ENCODE measurements at places on chromosomes 7 and 10.

DNA sequence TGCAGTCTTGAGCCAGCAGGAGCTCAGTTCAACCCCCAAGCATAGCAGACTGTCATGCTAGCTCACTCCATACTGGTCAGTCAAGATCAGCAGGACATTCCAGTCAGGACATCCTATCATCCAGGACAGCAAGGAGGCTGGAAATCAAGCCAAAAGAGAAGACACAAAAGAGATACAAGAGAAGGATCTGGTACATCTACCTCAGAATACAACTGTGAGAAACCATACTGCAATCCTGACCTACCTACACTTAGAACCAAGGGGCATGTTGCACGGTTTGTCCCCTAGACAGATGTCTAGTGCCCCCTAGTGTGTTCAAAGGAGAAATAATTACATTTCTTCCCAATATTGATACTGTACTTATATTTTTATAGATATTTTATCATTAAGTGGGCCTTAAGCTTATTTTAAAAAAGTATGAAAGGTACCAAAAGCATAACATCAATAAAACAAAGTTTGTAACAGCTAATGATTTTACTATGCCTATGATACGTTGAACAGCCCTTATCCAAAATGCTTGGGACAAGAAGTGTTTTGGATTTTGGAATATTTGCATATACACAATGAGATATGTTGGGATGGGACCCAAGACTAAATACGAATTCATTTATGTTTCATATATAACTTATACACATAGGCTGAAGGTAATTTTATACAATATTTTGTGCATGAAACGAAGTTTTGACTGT is 26.7 kb downstream of the ERCC6 start:
- DNase-seq, result no peak

DNA sequence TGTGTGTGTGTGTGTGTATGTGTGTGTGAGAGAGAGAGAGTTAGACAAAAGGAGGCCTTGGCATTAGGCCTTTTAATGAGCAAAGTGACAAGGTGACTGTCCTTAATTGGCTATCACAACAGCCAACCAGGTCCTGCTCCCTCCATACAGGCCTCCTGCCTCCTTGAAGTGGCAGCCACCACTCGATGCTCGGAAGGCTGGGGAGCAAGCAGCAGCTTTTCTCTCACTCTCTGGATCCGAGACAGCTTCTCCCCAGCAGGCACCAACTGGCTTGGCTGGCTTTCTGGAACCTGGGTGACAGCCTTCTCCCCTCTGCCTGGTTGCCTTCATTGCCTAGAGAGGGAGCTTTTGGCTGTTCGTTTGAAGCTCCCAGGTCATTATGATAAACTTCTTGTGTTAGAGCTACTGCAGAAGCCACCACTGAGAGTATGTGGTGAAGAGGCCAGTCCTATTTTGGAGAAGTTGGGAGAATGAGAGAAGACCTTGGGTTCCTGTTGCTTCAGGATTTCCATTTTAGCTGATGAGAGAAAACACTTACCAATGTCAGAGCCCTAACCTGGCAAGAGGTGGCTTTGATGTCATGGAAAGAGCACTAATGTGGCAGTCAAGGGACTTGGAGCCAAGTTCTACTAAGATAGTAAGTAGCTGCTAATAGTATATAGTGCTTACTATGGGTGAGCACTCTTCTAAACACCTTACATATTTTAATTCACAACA is 37.6 kb downstream of the RPS24 start:
- DNase-seq, result no peak

GRCh38 chr7:145009876-145010275 is 174.0 kb upstream of the TPK1 start:
- no peak for DNase-seq

GRCh38 chr7:28356619-28357018 is 55.7 kb upstream of the CREB5 start:
- DNase-seq, result no peak

GRCh38 chr10:68096913-68097516 is 12.3 kb upstream of the MYPN start:
- no peak for DNase-seq

DNA sequence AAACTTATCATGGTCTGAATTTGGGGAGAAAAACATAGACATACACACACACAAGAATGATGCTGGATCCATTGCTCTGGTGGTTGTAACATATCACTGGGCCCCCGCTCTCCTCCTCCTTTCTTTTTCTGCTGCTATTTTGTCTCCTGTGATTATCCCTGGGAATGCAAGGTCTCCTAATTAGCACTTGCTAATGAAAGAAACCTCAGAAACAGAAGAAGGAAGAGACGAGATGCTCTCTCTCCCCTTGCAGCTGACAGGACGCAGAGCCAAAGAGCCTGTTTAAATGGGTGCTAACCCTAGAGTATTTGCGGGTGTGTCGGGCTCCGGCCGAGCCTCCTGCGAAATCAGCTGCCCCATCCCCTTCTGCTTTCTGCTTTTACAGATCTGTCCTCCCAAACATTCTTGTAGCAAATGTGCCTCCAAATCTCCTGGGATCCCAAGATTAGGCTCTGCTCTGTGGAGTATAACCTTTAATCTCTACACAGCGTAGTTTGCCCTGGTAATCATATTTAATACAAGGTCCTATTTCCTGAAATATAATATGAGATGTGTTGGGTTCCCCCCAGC is 81.5 kb downstream of the FRMPD2 start:
- no peak for DNase-seq

- no peak for DNase-seq
Observed at GRCh38 chr7:150396426-150396825, 17.3 kb downstream of the ZNF775 start.

DNA sequence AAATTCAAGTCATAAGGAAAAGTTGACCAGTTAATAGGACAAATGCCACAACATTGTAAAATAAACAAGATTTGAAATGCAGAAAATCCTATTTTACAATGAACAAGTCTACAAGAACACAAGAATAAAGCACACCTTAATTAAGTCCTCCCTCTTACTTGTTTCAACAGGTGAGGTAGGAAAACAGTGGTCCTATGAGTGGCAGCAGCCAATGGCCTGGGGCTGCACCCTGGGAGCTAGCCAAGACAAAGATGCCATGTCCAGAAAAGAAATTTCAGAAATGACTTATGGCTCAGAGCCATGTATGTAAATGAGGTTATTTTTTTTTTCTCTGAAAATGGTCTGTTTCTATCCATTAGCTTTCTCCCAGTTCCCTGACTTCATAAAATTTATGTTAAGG is 14.3 kb downstream of the KLLN start:
- no peak for DNase-seq

GRCh38 chr7:137258552-137258951 is 85.0 kb downstream of the PTN start:
- DNase-seq, result no peak

DNA sequence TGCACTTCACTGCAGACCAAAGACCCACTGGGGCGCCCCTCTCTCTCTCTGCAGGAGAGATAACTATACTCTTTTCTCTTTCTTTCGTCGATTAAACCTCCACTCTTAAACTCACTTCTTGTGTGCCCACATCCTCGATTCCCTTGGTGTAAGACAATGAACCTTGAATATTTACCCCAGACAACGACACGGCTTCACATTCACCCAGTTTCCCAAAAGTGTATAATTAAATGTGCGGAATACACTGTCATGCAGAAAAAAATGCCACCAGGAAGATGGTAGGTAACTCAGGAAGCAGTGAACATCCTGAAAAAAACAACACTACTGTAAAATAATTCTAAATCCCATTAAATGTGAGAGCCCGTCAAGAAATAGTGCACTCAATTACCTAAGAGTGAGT is 882.2 kb downstream of the TYW1 start:
- DNase-seq, result no peak

DNA sequence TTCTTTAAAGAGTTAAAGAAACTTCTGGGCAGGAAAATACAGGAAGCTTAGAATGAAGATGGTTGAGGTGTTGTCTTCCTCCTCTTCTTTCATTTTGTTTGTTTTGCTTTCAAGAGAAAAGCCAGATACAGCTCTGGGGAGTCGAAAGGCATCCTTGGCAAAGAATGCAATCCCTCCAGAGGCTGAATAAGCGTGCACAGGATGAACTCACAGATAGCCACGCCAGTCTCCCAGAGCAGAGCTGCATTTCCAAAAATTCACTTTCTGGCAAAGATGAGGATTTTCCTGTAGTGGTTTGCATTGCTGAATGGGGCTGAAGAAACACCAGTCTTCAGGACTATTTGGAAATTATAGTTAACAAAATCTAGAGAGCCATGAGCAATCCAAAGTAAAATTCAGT is 336.4 kb downstream of the NRG3 start:
- DNase-seq, result no peak

GRCh38 chr7:134789967-134790685 is 10.7 kb downstream of the CALD1 start:
- no peak for DNase-seq

GRCh38 chr10:16381083-16381482 is 55.7 kb upstream of the PTER start:
- no peak for DNase-seq

GRCh38 chr10:97714401-97715258 is 1.1 kb downstream of the MARVELD1 start:
- peak; percentile 5 for DNase-seq

- DNase-seq, result no peak
Observed at GRCh38 chr7:116731445-116732335, 59.7 kb downstream of the MET start.

GRCh38 chr7:11170863-11171568 is 197.3 kb downstream of the PHF14 start:
- DNase-seq, result no peak

DNA sequence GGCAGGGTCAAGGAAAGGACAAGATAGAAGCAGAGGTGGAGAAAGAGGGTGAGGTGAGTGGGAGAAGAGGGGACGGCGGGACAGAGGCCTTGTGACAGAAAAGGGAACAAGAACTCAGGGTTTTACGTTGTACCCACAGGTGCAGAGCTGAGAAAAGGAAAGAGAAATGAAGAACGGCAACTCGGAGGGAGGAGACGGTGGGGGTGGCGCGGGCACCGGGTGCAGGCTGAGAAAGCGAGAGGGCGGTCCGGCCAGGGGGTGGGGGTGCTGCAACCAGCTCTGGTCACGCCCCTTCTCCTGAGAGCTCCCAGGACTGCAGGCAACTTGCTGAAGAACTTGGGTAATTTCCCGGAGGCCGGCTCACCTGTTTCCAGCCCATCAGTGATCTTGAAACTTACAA is 65.3 kb downstream of the CARD11 start:
- peak; percentile 88 for DNase-seq

DNA sequence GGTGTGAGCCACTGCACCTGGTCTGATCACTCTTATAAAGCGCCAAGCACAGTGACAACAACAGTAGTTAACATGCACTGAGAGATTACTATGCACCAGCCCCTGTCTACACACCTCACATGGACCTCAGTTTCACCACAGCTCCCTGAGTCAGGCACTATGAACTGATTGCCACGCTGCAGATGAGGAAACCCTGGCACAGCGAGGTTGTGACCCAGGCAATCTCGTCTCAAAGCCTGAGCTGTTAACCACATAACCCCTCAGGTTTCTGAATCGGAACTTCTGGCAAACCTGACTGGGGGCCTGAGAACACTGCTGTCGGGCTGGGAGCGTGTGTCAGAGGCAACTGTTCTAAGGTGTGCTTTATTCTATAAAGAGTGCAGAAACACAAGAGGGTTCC is 150.8 kb downstream of the RNF216 start:
- peak; percentile 32 for DNase-seq

DNA sequence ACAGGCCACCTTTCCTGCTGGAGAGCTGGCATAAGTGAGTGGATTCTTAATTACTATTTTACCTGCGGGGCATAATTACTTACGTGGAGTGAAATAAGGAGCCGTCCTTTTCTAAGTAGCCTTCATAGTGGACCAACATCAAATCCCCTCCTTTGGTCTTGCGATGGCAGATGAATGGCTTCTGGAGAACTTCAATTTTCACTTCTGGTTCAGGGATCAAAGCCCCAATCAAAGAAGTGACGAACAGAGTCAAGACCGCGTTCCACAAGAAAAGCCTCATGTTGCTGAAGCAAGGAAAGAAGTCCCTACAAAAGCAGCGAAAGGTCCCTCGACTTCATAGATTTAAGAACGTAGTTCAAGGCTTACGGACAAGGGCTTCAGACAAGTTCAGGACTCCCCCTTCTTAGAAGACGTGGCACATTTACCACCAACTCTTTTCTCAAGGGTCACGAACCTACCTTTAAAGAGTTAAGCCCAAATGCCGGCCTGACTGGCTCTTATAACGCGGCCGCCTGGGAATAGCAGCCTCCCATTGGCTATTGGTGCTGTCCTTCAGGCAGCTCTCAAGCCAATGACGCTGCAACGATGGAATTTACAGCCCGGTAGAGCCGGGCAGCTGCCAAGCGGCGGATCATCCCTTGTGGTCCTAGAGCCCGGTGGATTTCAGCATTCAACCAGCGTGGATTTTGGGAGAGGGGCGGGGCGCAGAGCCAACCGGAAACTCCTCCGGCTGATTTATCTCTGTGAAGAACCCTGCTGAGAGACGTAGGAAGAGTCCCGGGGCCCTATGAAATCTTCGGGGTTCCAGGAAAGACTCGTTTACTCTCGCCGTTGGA is at the start of gene FKBP14:
TSS of gene FKBP14 (minus strand) at position 474 of the 836 bp plus-strand sequence. CDS start at position 280, 194 bp downstream.
- DNase-seq, result peak; percentile 87

DNA sequence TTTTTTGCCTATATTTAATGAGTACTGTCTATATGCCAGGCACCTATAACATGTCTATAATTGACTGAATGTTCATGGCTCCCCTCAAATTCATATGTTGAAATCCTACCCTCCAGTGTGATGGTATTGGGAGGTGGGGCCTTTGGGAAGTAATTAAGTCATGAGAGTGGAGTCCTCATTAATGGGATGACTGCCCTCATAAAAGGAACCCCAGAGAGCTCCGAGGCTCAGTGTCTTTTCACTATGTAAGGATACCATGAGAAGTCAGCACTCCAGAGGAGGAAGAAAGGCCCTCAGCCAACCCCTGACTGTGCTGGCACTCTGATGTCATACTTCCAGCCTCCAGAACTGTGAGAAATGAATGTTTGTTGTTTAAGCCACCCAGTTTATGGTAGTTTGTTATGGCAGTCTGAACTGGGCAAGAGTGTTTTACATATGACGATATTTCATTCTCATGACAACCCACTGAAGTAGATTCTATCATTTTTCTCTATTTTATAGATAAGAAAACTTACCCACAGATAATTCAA is 61.1 kb upstream of the PCGF5 start:
- no peak for DNase-seq

- DNase-seq, result no peak
Observed at GRCh38 chr10:71607082-71607443, 112.5 kb downstream of the C10orf105 start.

- DNase-seq, result no peak
Observed at GRCh38 chr7:23787272-23787671, 77.3 kb downstream of the STK31 start.

- no peak for DNase-seq
Observed at GRCh38 chr10:32005050-32005449, 51.2 kb downstream of the KIF5B start.

- no peak for DNase-seq
Observed at GRCh38 chr10:96118604-96119450, 11.3 kb upstream of the ZNF518A start.
